Stimulated activated CD8-positive, alpha-beta memory T cell treated with anti-CD3 and anti-CD28 coated beads, Interleukin-7, amount 100 ng/mL, for 1 hour (primary cell): ENCODE measurements at places on chromosomes 1 and 21.

- DNase-seq = no peak
These were observed 6.2 kb downstream of the PPT1 start for GRCh38 chr1:40090652-40091355.

DNA sequence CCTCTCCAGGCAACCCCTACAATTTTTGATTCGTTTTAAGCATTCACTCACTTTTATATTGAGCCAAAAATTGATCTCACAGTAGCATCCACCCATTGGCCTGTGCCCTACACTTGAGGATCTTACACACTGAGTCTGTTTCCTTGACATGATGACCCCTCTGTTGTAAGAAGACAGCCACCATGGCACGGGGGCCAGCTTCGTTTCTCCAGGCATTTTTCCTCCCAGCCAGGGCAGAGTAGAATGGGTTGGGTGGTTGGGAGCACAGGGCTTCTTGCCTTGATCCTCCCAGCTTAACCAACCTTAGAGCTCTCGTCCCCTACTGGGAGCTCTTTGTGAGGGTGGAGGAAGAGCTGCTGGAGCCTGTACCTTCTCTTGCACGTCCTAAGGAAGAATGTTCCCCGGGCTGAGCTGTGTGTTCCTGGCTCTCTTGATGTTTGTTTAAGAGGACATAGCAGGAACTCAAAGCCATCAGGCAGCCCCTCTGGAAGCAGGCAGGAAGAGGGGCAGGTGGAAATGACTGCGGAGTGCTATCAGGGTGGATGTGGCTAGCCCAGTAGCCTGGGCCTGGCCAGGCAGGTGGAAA lies 213.2 kb upstream of the TMEM51 start:
- DNase-seq = no peak

DNA sequence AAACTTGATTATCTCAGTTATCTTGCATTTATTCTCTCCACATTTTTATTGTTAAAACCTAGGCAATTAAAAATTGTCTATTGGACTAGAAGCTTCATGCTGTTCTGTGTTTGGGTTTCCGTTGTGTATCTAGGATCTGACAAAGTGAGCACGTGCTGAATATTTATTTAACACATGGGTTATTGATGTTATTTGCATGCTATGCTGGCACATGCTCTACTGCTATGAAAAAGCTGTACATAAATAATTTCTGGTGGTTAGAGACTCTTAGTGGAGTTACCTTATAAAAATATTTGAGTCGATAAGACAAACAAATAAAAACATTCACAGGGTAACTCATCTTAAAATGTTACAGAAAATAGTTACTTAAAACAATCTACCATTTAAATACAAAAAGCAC lies 1769.7 kb downstream of the MRPL39 start:
- DNase-seq = no peak

GRCh38 chr1:182122913-182123260 lies 61.4 kb upstream of the ZNF648 start:
- no peak for DNase-seq

- no peak for DNase-seq
These were observed 4.5 kb downstream of the ADPRS start for GRCh38 chr1:36093226-36093625.

DNA sequence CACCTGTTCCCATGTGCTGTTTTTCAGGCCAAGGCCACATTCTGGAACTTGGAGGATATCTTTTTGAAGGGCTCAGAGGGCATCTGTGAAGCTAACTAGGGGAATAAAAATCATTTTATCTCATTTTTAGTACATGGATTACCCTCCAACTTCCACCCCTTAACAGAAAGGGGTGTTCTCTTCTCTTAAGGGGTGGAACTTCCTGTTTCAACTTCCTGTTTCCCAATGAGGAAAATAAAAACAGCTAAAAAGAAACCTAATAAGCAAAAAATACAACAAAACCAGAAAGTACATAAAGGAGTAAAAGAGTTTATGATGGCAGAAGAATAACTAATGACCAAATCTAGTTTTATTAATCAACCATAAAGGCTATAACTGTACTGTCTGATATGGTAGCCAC lies 24.8 kb upstream of the SLC22A15 start:
- no peak for DNase-seq

DNA sequence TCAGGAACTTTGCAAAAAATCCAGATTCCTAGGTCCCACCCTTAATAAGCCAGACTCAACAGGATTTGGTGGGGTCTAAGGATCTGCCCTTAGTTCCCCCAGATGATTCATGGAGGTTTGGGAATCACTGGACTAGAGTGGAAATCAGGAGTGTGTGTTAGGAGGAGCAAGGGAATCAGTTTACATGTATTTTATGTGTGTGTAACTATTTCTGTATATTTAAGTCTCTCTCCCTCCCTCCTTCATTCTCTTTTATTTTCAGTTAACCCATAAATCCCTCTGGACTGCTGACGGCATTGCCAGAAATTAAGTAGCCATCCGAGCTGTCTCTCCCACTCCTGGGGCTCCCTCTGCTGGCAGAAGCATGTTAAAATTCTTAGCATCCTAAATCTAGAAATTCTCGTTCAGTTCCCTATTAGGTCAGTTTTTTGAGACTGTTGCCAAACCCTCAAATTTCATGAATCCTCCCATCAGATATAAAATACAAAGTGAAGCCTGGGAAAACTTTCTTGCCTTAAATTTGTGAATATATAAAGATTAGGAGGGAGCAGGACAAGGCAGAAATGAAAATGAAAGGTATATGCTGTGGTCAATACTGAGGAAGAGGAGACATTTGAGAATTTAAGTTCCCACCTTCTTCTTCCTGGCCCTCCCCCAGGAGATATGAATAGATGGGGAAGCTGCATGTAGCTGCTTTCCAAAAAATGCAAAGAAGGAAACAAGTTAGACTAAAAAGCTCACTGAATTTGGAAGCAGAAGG lies 11.7 kb upstream of the HSD11B1 start:
- DNase-seq = peak; percentile 44

DNA sequence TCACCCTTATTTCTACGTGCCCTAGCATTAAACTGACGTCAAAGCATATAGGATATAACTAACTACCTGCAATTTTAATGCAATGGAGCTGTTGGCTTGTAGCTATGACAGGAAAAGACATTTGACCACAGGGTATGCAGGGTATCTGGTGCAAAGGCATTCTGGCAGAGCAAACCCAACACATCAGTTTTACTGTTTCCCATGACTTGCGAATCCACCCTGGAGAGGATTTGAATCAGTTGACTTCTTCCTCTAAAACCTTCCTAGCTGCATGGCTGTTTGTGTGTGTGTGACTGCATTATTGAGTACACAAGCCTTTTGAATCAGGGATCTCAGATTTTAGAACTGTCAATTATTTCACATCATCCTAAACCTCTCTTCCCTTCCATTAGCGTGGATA lies 41.7 kb upstream of the SYT14 start:
- DNase-seq = no peak

DNA sequence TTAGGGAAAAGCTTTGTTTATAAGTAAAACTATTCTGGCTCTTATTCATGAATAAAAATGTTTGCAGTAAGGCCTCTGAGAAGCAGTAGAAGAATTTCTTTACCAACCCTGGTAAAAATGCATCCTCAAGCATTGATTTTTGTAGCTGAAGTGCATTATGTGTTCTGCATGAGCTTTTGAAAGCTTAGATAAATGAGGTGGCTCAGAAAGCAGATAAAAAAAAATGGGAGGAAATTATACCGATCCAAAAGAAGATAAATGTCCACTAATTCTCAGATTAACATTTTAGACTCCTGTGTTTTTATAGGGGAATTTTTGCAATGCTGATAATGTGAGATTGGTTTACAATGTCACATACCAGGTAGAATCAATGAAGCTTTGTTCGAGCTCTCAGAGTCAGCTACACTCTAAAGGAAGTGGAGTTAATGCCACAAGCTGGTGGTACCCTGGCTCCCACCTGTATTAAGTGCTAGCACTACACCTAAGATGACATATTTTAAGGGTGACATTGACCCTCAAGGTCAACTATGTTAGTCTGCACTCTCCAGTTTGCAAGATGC lies 85.5 kb upstream of the SELENON start:
- DNase-seq = no peak

DNA sequence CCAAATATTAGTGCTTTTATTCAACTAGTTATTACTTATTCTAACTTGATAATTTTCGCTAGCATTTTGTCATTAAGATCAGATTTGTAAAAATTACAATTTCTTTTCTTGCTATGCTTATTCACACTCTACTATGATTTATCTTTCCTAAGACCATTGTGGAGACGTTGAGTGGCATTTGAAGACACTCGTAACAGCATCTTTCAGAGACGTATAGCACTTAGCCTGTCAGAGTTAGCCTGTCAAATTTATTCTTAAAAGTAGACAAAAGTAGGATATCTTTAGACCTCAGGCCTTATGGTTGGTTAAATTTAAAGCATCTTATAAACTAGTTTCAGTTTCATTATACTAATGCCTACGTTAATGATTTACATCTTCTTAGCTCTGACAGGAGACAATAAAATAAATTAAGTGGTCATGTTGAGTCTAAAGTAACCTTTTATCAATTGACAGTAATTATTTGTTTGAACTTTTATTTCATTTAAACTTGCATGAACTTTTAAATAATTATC lies 1410.1 kb downstream of the MRPL39 start:
- no peak for DNase-seq

DNA sequence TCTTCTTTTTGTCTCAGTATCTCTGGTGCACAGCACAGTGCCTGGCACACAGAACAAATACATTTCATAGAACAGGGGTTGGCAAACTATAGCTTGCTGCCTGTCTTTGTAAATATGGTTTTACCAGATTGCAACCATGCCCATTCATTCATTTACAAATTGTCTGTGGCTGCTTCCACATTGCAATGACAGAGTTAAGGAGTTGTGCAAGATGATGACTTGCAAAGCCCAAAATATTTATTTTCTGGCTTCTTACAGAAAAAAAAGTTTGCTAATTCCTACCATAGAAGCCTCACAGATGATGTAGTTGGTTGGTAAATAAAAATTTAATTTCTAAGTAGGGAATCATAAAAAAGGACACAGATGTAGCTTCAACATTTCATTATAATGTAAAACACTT lies 11.2 kb upstream of the HMGB4 start:
- DNase-seq = no peak

- DNase-seq = no peak
These were observed 204.8 kb downstream of the SMYD3 start for GRCh38 chr1:246302251-246302625.

- DNase-seq = no peak
These were observed 33.1 kb upstream of the COL6A2 start for GRCh38 chr21:46064870-46065214.

GRCh38 chr1:246608616-246609376 lies 42.5 kb downstream of the CNST start:
- DNase-seq = no peak

- no peak for DNase-seq
These were observed 296.2 kb downstream of the VAV3 start for GRCh38 chr1:107668762-107669161.

GRCh38 chr1:37477946-37478345 lies 3.6 kb downstream of the ZC3H12A start:
- DNase-seq = no peak

DNA sequence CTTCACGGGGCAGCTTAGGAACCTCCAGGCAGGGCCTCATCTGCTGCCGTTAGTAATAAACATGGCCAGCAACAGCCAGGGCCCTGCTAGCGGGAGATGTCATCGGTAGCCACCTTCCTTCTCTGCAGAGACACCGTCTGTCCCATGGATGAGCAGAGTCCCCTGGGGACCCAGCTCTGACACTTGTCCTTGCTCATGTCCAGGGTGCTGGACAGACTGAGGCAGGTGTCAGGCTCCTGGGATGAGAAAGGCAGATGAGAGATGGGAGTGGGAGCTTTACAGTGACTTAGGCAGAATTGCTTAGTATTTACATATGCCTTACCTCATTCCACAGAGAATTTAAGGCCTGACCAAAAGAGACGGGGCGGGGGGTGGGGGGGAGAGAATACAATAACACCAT lies 25.0 kb downstream of the CAPN2 start:
- no peak for DNase-seq

- DNase-seq = no peak
These were observed 33.7 kb downstream of the WNT9A start for GRCh38 chr1:227913764-227914721.

GRCh38 chr1:73674945-73675561 lies 522.9 kb downstream of the LRRIQ3 start:
- DNase-seq = no peak

- no peak for DNase-seq
These were observed 5.2 kb upstream of the GPR161 start for GRCh38 chr1:168141871-168142385.

GRCh38 chr1:167250482-167250881 lies 29.8 kb downstream of the POU2F1 start:
- DNase-seq = no peak

DNA sequence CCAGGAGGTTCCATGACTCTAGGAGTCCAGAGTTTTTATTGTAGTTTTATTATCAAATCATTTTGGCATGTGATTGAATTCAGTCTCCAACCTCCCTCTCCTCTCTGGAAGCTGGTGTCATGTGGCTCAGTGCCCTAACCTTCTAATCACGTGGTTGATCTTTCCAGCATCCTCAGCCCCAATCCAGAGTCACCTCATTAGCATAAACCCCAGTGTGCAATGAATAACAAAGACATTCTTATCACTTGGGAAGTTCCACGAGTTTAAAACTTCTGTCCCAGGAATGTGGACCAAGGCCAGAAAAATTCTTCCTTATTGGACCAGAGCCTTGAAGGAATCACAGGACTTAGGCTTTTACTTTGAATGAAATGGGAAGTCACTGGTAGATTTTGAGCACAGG lies 52.2 kb downstream of the KIRREL1 start:
- no peak for DNase-seq

GRCh38 chr1:40067851-40068250 lies 27.3 kb downstream of the CAP1 start:
- DNase-seq = no peak

DNA sequence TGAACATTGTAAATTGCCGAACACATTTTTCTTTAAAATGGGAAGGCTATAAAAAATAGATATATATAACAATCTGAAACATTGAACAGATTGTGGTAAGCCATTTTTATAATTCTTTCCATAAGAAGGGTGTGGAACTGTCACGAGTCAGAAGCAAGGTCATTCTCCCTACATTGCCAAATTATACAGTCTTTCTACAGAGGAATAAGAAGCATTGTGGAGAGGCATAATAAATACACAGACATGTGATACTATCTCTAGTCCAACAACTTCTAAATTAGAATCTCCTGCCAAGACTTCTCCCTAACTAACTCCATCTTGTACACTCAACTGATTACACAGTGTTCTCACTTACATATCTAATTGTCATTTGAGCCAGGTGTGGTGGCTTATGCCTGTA lies 227.9 kb downstream of the CENPF start:
- DNase-seq = no peak

- DNase-seq = no peak
These were observed 96.6 kb upstream of the ZNF281 start for GRCh38 chr1:200506471-200506870.
